Globus pallidus (tissue), 1 donor: ENCODE measurements at places on chromosomes 1 and 21.

DNA sequence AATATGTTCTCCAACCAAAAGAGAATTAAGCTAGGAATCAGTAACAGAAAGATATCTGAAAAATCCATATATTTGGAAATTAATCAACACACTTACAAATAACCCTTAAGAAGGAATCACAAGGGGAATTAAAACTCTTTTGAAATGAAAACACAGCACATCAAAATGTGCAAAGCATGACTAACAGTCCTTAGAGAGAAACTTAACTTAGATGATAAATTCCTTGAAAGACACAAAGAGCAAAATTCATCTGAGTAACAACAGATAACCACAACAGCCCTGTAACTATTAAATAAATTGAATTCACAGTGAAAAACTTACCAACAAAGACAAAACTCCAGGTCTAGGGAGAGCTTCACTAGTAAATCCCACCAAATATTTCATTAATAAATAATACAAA, 283.8 kb downstream of the SDCCAG8 start:
- DNase-seq = no peak

GRCh38 chr1:184806296-184806721, 51.7 kb upstream of the EDEM3 start:
- DNase-seq = peak; percentile 30

GRCh38 chr21:39016740-39017315, 166.4 kb downstream of the PSMG1 start:
- DNase-seq = peak; percentile 54

DNA sequence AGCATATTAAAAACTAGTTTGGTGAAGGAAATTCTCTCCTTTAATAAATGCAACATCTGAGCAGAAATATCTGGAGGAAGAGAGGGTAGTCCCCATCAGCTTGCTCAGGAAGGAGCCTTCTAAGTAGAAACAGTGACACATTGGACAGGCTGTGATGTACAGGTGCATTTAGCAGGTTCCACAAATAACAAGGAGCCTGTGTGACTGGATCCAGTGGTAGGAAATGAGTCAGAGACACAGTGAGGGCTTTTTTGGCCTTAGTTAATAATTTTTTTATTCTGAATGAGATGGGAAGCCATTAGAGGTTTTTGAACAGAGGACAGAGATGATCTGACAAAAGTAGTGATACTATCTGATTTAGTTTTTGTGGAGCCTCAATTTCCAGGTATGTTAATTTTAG, 738.9 kb upstream of the PTBP2 start:
- DNase-seq = no peak

- DNase-seq = no peak
Observed at GRCh38 chr1:67683766-67684525, 1.1 kb upstream of the GADD45A start.

- no peak for DNase-seq
Observed at GRCh38 chr1:225021037-225021436, 91.6 kb downstream of the DNAH14 start.

DNA sequence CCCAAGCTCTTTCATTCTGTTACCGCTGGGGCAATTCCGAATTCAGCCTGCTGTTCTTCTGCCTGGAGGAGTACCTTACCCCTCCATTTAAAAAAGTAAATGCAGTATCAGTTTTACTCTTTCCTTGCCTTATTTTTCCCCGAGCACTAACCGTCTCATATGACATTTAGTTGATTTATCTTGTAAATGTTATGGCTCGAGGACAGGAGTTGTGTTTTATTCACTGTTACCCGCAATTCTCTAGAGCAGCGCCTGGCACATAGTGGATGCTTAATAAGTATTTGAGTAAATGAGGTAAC, 425 bp upstream of the TADA1 start:
- no peak for DNase-seq

GRCh38 chr21:28091466-28091865, 901.2 kb downstream of the LTN1 start:
- DNase-seq = no peak

GRCh38 chr1:91611483-91611917, 110.8 kb downstream of the CDC7 start:
- DNase-seq = no peak

DNA sequence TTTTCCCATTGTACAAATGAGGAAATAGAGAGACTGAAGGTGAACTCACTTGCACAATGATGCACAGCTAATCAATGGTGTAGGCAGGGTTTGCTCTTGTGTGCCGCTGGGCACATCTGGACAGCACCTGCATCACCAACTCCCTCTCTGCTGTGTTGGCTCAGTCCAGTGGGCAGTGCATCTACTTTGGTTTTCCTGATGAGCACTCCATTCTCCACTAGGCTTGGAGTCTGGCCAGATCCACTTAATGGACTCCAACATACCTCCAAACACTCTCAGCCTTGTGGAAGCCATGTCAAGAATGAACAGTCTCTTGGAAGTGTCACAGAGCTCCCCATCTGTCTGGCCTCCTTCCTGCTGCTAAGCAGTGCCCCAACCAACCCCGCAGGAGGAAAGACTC, 152.2 kb downstream of the HIVEP3 start:
- DNase-seq = no peak

DNA sequence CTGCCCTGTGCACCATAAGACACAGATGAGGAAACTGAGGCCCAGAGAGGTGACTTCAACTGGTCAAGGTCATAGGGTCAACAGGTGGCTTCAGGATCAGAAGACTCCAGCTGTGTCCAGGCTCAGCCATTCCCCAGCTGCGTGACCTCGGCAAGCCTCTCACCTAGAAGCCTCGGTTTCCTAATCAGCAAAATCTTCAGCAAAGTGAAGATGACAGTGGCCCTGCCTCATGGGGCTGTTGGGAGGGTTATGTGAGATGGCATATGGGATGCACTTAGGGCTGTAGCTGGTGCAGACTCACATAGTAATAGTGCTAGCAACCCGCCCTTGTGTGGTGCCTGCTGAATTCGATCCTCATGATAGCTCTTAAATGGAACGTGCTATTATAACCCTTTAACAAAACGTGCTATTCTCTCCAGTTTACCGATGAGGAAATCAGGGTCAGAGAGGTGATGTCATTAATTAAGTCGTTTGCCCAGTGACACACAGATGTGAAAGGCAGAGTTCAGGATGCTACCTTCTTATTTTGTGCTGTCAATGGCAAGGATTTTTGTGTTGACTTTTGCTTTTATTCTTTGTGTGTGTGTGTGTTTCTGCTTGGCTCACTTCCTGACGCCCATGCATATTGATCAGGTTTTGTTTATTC, 472.9 kb downstream of the MATN1 start:
- DNase-seq = no peak

DNA sequence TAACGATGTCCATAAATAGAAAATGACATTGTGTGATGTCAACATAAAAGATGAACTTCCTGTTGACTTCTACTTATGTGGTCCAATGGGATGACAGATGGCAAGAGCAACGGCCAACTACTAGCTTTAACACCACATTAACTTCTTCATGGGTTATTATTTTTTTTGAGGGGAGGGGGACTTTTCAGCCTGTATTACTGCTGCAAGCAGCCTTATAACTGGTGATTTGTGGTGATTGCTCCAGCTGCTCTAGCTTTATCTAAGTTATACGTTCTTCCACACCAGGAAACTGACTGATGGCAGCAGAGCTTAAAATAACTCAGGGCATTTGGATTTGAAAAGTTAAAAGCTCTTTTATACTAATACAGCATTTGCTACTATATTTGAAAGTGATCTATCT, 228.8 kb upstream of the B3GALT2 start:
- no peak for DNase-seq

DNA sequence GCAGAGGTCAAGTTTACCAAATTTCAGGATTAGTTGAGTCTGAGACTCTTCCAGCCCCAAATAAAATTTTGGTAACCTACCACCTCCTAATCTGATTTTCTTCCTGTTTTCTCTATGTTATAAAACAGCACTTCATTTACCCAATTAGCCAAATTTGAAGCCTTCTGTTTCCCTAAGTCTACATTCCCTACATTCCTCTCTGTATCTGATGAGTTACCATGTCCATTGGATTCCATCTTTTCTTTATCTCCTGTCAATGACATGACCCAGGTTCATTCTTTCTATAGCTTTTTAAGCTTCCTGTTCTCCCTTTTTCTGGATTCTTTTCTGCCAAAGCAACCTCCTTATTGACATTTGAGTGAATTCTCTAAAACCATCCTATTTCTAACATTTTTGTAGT, 72.8 kb downstream of the OSBPL9 start:
- DNase-seq = no peak

DNA sequence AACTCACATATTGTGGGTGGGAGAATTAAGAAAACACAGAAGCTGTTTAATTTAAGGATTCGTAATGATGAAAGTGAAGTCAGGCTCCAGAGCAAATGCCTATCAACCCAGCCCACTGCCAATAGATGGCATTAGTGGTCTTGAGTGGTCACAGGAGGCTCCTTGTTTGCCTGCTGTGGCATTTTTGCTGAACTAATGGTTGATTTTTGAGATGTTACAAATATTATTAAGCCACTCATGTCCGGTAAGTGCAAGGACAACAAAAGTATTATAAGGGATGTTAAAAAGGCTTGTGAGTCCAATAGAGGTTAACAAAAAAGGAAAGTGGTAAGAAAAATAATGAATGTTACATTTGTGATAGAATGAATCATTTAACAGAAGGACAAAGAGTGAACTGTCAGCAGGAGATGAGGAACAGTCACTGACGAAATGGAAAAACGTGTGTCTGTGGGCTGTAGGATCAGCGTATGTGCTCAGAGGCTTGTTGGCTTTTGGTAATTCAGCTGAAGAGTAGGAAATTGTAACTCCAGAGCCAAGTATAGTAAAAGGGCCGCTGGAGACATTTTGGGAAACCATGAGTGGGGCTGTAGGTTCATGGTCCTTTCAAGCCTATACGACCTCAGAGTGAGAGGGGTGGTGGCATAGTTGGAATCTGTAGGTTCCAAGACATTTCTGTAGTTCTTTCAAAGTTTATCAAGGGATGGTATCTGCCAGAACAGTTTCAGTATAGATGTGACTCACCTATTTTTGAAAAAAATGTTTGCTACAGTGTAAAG, 11.2 kb downstream of the SFT2D2 start:
- peak; percentile 69 for DNase-seq

DNA sequence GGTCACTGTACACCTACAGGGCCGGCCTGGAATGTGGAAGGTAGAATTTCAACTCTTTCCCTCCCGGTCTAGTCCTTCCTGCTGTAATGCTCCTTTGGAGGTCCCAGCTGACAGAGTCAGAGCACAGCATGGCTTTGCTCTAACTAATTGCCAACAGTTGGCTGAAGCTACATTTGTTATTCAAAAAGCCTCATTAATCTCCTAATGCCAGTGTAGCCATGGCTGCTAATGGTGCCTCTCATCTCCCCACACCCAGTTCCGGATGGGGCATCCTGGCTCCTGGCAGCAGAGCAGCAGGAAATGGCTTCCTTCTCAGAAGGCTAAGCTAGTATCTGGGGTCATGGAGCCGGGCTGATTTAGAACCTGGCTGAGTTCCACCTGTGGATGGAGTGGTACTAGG, 18.7 kb upstream of the CAMK1G start:
- DNase-seq = no peak

GRCh38 chr1:203475012-203475981, at the start of gene PRELP:
TSS of gene PRELP (plus strand) at chr1:203475806. CDS start at chr1:203483185, 7,379 bp downstream.
- peak; percentile 71 for DNase-seq

DNA sequence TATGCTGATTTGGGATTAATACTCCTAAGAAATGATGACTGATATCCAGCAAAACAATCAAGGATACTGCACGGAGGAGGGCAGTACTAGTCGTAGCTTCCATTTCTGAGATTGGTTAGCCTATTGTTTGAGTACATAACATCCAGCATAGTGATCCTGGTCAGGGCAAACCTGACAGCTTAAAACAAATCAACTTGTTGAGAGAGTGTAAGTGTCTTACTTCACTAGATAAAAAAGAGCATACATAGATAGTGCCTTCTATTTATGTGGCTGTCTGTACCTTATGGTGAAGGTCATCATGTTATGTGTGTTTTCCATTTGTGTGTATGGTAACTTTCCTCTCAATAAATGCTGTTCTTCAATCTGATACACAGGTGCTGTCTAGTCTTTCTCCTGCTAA, 228.4 kb downstream of the PTGER3 start:
- DNase-seq = no peak

DNA sequence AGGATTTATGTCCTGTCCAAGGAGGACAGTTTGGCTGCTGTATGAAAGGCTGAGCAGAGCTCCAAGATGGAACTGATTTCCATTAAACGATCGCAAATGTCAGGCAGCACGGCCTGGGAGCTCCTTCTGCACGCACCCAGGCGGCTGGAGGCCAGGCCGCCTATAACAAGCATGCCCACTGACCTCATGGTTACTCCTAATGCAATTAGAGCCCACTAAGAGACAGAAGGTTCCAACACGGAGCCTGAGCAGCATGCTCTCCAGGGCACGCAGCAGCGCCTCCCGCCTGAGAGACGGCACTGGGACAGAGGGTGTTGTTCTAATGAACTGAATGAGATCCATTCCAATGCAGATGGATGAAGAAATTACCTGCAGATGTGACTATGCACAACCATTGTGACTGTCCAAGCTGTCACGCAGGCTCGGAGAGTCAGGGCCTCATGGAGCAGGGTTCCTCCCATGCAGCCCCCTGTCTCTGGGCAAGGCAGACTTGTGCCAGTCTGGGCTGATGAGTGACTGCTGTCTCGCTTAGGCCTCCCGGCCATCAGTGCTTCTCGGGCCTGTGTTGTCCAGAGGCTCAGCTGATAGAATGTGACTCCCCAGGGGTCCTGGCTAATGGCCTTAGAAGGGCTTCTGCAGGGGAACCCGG, 25.2 kb upstream of the CDCA8 start:
- DNase-seq = no peak

DNA sequence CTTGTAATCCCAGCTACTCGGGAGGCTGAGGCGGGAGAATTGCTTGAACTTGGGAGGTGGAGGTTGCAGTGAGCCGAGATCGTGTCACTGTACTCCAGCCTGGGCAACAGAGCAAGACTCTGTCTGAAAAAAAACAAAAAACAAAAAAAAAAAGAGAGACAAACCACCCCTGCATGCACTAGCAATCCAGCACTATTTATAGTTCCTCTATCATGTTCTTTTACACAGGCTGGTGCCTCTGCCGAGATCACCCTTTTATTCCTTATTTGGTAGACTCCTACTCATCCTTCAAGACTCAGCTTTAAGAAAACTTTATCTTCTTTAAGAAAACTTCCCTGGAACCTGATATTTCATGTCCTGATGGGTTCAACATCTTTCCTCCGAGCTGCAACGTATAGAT, 10.8 kb downstream of the FMO5 start:
- no peak for DNase-seq

- no peak for DNase-seq
Observed at GRCh38 chr1:45012639-45013278, 705 bp downstream of the UROD start.

DNA sequence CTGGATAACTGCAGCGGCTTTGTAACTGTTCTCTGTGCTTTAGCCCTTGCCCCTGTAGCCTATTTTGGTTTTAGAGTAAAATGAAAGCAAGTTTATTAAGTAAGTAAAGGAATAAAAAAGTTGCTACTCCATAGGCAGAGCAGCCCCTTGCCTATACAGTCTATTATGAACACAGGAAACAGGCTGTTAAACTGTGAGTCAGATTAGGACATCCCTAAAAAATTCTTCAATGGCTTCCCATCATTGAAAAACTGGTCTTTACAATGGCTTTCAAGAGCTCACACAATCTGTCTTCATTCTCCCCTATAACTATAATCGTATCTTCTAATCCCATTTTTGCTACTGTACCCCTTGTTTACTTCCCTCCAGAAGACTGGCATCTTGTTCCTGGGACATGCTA, 43.0 kb downstream of the ATG4C start:
- no peak for DNase-seq
